Midbrain (tissue), 1 donor: ENCODE measurements at places on chromosomes 1 and 21.

DNA sequence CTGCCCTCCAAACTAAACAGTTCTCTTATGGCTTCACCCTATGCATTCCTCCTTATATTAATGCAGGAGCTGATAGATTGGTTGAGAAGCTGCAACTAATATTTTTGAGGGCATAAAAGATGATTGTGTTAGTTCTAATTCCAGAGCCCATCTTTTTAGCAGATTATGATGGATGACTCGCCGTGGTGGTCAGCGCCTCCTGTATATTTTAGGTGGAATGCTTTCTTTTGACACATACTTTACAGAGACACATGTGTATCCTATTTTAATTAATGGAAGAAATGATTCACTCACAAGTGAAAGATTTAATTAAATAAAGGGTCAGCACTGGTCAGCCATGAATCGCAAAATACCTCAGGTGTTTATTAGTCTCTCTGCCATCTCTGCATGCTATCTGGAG, 120.7 kb downstream of the TM2D1 start:
- no peak for DNase-seq

- no peak for DNase-seq
Observed at GRCh38 chr1:242546849-242547729, 22.6 kb upstream of the PLD5 start.

DNA sequence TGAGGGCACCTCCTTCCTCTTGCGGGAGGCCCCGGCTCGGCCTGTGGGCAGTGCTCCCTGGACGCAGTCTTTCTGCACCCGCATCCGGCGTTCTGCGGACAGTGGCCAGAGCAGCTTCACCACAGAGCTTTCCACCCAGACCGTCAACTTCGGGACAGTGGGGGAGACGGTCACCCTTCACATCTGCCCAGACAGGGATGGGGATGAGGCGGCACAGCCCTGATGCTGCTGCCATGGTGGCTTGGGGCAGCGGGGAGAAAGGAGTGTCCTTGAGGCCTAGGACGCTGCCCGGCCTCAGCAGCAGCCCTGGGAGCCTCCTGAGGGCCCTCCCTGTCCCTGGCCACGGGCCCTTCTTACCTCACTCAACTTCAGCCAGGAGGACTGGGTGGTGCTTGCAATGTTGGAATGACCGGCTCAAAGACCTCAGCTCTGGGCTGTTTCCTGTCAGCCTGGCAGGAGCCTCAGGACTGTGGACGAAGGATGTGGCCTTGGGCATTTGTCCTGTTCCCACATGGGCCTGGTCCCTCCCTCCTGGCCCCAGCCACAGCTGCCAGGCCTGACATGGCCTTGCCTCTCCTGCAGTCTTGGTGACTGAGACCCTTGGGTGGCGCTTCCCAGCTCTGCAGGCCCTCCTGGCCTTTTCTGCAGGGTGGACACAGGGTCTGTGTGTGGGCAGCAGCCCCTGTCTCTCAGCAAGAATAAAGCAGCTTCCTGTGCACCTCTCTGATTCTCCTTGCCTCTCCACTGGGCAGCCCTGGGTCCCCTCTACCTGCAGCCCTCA, 45.9 kb downstream of the TRIM11 start:
- DNase-seq, result no peak

DNA sequence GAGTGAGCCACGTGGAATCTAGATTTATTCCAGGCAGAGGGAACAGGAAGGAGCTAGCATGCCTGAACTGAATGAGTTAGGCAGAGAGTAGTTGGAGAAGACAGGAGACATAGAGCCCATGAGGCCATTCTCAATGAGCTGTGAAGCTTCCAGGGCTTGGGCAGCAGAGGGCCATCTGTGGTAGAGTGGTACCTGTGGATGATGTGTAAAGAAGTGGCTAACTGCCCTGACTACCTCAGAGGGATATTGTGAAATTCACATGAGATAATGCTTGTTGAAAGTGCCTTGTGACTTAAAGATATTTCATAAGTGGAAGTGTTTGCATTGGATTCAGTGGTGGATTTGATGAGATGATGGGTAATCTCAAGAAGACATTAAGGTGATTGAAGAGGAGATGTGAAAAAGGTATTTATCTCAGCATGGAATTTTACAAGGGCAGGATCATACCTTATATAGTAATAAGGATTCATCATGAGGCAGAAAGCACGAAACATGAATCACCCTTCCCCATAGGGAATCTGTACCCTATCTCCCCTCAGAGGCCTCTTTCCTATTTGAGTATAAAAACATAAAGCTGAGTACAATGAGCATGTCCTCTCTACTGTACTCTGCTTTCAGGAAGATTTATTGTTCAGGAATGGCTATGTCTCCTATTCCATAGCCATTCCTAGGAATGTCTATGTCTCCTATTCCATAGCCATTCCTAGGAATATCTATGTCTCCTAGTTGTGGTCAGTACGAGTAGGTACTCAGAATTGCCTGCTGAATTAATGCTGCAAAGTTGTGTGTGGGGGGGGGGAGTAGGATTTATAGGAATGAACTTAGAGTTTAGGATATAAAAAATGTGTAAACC, 146.8 kb downstream of the PAPPA2 start:
- DNase-seq, result no peak

DNA sequence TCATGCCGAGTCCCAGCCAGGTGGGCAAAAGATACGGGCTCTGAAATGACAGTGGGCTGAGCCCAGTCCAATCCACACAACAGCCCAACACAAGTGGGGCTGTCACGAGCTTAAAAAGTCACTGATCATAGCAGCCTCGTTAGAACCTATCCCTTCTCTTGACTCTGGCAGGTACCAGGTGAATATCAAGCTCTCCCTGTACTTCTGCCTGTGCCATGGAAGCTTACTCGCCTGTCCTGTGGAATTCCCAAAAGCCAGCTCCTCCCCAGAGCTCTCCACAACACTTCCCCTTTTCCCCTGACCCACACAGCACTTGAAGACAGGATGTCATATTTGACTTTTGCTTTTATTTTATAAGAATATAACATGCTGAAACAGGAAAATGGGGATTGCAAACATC, 5.9 kb downstream of the RGS16 start:
- DNase-seq, result no peak

DNA sequence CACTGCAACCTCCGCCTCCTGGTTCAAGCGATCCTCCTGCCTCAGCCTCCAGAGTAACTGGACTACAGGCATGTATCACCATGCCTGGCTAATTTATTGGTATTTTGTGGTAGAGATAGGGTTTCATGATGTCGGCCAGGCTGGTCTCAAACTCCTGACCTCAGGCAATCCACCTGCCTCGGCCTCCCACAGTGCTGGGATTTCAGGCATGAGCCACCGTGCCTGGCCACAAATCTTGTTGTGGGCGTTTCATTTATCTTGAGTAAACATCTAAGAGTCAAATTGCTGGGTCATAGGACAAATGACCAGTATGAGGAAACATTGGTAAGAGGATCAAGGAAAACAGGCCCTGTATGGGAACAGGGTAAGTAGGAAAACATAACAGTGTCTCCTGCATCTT, 17.9 kb downstream of the TMEM200B start:
- DNase-seq, result no peak

- DNase-seq, result no peak
Observed at GRCh38 chr21:22083899-22084298, 1085.7 kb downstream of the NCAM2 start.

DNA sequence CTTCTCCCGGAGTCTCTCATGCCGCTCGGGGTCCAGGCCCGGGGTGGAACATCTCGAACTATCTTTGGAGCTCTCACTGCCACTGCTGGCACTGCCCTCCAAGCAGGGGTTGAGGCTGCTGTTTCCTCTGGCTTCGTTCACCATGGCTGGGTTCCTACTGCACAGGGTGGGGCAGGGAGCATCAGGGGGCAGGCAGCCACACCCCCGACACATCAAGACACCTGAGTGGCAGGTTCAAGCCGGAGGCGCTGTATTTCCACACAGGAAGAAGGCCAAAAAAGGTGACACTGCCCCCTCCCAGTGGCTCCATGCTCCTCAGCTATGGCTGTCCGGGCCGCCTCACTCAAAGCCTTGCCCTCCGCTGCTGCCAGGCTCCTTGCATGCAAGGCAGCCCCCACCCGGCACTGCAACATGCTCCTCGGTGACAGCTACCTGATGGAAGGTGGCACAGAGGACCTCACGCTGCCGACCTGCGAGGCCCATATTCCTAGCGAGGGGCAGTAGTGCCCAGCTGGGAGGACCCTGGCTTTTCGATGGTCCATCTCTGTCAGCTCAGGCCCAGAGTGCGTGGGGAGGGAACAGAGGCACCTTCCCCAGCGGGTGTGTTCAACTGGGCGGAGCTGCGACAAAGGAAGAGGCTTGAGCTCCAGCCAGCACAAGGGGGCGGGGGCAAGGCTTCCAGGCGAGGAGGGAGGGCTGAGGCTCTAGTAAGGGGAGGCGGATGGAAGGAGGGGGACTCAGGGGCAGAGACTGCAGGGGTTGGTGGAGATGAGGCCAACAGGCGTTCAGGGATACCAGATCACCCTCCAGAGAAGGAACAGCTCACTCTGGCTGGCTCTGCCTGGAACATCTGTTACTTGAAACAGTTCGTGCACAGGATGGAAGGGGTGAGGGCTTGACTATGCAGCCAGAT, 2.5 kb downstream of the MTHFR start:
- DNase-seq, result peak; percentile 39

DNA sequence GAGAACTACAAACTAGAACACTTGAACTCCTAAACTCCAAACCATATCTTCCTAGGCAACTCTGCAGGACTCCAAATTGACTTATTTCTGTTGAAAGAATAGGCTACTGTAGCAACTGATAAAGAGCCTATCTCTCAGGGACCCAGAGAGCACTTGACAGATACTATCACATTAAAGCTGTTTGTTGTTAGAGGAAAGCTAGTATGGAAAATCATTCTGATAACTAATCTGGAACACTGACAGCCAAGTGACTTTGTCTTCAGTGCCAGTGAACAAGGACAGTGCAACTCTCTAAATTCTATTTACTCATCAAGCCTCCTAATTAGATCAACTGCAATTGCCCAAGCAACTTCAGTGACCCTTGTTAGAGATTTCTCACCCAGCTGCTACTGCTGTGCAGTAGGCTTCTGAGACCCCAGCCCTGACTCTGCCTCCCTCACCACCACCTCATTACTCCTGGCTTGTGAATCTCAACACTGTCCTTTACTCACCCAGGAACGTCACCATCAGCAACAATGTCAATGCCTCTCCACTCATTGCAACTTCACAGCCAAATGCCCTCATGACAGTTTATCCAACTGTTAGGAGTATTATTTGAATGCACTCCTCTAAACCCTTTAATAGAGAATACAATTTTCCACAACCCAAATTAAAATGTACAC, 7.4 kb upstream of the RGS13 start:
- DNase-seq, result no peak
